Renal cortical epithelial cell (primary cell): ENCODE measurements at places on chromosomes 5 and 9. TPM values are rescaled to one million over a fixed set of nuclear protein-coding genes. Genes with fewer than 3 reads are reported as not detected.

- no peak for DNase-seq
Measured at GRCh38 chr5:150651382-150651781, 9.7 kb upstream of the MYOZ3 start.

GRCh38 chr5:1460054-1460682 is 14.9 kb upstream of the SLC6A3 start:
- no peak for DNase-seq

DNA sequence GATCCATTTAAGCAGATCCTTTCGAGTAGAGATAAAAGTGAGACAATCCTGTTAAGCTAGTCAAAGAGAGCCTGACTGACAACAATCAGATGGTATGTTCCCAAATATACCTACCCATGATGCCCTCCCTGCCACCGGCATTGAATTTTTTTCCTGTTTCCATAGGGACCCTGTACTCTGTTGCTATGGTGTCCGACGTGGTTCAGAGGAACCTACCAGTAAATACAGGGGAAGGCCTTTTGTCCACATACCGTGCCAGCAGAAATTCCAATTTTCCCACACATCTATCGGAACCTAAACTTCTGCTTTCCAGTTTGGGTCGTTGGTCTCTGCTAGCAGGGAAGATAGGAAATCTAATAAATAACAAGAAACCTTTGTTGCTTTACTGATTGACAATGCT is 64.7 kb downstream of the MEGF10 start:
- no peak for DNase-seq

GRCh38 chr9:87740209-87740608 is 14.3 kb downstream of the CTSL start:
- no peak for DNase-seq

GRCh38 chr9:133470988-133471387 is 7.9 kb downstream of the SLC2A6 start:
- DNase-seq = no peak

- no peak for DNase-seq
Measured at GRCh38 chr9:112175796-112176315, 759 bp upstream of the SUSD1 start.

- peak; percentile 64 for DNase-seq
Measured at GRCh38 chr5:169801324-169801777, 164.3 kb downstream of the DOCK2 start.

GRCh38 chr5:72812488-72812887 is 4.0 kb upstream of the TNPO1 start:
- no peak for DNase-seq

GRCh38 chr5:115992848-115993350 is 30.6 kb downstream of the LVRN start:
- DNase-seq = peak; percentile 17

DNA sequence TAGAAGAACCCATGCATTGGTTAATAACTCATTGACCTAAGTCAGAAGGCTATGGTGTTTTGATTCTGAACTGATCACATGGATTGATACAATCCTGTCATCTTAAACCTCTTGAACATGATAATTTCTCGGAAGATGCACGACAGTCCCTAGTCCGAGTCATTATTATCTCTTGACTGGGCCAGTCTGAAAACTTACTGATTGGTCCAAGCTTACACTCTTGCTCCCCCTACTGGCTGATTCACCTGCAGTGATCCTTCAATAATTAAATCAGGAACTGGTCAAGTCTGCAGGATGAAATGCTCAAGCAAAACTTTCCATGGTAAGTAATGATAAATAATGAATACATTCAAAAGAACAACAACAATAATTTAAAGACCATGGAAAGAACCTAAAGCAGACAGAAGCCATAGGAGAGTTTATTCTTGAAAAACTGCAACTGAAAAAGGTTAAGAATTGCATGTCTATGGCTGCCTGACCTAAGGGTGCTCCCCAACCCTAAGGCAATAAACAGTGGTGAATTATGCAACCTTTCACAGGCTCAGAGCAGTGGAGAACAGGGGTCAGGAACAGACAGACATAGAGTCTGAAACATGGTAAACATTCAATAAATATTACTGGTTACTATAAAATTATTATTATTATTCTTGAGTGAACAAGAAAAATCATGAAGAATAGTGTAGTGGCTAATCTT is 79.3 kb downstream of the BRINP1 start:
- DNase-seq = peak; percentile 71

DNA sequence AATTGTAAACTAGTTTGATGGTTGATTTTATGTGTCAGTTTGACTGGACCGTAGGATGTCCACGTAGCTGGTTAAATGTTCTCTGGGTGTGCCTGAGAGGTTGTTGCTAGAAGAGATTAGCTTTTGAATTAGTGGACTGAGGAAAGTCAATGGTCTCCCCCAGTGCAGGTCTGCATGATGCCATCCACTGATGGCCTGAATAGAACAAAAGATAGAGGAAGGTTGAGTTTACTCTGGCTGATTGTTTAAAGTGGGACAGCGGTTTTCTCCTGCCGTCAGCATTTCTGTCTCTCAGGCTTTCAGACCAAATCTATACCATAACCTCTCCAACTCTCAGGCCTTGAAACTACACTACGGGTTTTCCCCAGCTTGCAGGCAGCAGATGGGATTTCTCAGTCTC is 899.2 kb upstream of the WWC1 start:
- no peak for DNase-seq

DNA sequence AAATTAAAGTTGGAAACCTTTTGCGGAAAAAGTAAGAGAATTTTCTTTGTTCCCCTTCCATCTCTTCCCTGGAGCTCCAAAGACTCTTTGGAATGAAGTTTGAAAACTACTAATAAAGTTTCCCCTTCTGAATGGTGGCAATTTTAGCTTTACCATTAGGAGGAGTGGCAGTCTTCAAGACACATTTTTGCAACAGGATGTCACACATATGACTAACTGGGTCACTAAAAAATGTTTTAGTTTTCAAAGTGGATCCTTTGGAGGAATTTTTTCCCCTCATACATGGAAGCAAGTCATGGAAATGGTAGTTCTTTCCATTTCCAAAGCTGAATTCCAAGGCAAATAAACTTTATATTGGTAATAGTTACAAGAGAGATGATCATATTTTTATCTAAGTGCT is 15.6 kb downstream of the FBXO4 start:
- DNase-seq = no peak

- no peak for DNase-seq
Measured at GRCh38 chr9:35563791-35564197, 41.3 kb upstream of the TESK1 start.

GRCh38 chr5:134020188-134020587 is 15.4 kb upstream of the VDAC1 start:
- DNase-seq = no peak

GRCh38 chr9:136629879-136630661 is 32.6 kb upstream of the EGFL7 start:
- peak; percentile 10 for DNase-seq

DNA sequence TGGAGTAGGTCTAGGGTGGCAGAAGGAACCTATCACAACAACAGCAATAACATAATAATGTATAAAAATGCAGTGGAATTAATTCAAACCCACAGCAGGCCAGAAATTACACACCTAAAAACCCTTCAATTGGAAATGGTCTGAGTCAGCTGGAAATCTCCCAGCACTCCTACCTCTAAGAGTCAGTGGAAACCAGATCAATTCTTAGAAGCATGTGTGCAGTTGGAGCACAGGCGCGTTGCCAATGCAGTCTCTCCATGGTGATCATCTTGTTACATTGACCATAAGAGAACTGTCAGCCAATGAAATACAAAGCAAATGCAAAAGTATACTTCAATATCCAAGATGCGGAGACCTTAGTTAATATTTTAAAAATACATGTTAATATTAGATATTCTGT is 15.1 kb upstream of the CSNK1G3 start:
- DNase-seq = peak; percentile 37

DNA sequence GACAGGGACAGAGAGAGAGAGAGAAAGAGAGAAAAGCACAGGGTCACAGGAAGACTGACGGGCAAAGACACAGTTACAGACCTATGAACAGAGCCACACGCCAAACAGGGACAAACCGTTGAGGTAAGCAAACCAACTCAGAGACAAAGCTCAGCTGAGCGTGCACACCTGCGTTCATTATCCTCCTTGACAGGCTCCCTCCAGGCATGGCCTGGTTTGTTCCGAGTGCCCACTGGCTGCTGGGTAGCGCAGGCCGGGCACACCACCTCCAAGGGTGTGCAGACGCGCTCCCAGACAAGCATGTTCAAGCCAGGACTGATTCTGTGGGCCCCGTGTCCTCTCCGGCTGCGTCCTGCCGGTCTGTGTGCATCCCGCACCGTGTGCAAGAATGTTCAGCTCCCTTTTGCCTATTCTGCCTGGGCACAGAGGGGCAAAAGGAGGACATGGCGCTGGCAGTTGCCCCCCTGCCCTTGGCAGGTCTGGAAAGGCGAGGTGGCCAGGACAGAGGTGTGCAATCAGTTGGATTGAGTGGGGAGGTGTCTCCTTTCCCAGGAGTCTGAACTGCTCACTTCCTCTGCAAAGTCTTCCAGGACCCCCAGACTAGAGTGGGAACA is 467 bp upstream of the SMIM32 start:
- no peak for DNase-seq

GRCh38 chr9:124110307-124110915 is 98.8 kb downstream of the LHX2 start:
- DNase-seq = peak; percentile 37

- DNase-seq = no peak
Measured at GRCh38 chr5:32833663-32834062, 122.5 kb downstream of the NPR3 start.

DNA sequence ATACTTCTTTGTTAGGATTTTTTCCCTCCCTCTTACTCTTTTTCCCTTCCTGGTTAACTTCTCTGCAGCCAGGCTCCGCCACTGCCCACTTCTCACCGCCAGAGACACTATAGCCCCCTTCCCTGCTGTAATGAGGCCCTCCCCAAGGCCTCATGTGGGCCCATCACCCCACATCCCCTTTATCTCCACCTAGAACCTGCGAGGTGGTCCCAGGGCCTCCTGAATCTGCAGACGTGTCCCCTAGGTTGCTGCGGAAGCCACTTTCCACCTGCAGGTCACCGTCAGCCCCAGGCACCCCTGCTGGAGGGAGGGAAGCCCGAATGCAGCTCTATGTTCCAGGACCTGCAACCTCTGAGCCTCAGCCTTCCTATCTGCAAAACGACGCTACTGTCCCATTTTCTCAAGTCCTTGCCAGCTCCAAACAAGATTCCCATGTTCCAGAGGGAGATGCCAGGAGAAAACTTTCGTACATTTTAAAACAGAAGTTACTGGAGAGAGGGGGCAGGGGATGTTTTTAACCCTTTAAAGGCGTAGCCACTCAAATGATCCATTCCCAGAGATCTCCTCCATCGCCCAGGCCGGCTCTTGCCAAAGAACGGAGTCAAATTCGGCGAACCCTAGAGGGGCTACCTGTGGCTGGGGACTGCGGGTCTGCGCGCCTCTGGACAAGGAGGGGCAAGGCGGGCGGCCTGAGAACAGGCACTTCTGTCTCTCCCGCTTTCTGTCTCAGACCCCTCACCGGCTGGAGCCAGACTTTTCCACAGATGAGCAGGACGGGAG is 929 bp downstream of the SH3PXD2B start:
- peak; percentile 23 for DNase-seq

- no peak for DNase-seq
Measured at GRCh38 chr9:88339317-88339716, 48.9 kb upstream of the SPIN1 start.

DNA sequence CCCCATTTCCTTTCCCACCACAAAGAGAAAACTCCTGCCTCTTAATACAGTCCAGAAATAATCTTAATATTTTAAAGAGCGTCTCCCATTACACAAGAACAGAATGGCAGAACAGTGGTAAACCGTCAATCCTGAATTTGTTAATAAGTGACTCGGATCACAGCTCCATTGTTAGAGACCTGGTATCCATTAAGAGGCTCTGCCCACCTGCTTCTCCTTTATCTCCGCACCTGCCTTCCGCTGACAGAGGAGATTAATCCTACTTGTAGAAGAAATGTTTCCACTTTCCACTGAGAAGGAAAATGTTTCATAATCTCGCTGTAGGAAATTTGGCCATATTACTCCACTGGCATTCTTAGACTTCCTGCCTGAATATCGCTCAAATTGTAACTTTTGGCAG is 1493.2 kb downstream of the MAT2B start:
- no peak for DNase-seq

GRCh38 chr9:120324996-120325642 is 254.8 kb downstream of the CDK5RAP2 start:
- no peak for DNase-seq

- no peak for DNase-seq
Measured at GRCh38 chr9:129009584-129010141, 18.5 kb downstream of the SH3GLB2 start.

DNA sequence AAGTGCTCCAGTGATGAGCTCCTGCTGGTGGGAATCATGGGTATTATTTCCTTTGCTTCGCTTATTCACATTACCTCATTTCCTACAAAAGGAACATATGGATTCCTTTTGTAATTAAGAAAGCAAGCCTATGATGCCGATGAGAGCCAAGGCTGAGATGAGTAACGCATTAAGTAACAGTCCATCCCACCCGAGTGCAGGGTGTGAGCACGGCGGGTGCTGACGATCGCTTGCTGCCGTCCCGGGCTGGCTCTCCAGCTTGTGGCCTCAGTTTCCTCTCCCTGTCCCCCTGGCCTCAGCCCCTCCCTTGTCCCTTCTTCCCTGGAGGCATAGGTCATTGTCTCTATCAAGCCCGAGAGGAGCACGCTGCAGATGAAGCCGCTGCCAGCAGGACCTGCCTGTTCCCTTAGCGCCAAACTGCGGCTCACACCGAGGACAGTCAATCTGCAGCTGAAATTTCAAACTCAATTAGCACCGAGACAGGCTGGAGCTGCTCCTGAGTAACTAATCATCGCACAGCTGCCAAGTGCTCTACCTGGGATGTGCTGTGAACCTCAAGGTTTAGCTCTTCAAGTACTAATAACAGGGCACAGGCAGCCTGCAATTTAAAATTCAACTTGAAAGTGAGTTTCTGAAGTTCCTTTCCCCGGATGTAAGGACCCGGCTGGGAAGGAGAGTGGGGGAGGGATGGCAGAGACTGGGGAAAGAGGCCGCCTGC is 115.2 kb upstream of the RAPGEF1 start:
- DNase-seq = no peak

- DNase-seq = no peak
Measured at GRCh38 chr9:89518466-89519365, 20.8 kb upstream of the SEMA4D start.

Gene TAF1L
- under 0.01 TPM in 1 of 2 replicates, not detected in the other for total RNA-seq

Gene SLC2A8
- 16.3 and 18.6 TPM in 2 replicates for total RNA-seq

Gene RORB
- total RNA-seq = not detected in 2 replicates

Gene FAM120A
- 56.6 and 142 TPM in 2 replicates for total RNA-seq

Gene SLCO6A1
- total RNA-seq = 0.10 TPM in 1 of 2 replicates, not detected in the other

Gene NUTM2F
- total RNA-seq = not detected in 2 replicates

Gene PTGR1
- total RNA-seq = 106 and 167 TPM in 2 replicates

Gene HRH2
- total RNA-seq = 0.10 TPM in 1 of 2 replicates, not detected in the other

Gene PCDHB8
- total RNA-seq = 0.17 and 0.55 TPM in 2 replicates

Gene SV2C
- total RNA-seq = not detected in 2 replicates

Gene DNAH5
- 3.6 and 7.7 TPM in 2 replicates for total RNA-seq

Gene RMI1
- 5.2 and 11.6 TPM in 2 replicates for total RNA-seq

Gene GNA14
- total RNA-seq = 0.10 and 0.17 TPM in 2 replicates

Gene MAPKAP1
- 76.4 and 84.3 TPM in 2 replicates for total RNA-seq

Gene PCAT7
- total RNA-seq = 0.30 and 1.0 TPM in 2 replicates
